ENCODE measurements at places on chromosomes 13 and 19. TPM values are rescaled to one million over a fixed set of nuclear protein-coding genes. Genes with fewer than 3 reads are reported as not detected.

DNA sequence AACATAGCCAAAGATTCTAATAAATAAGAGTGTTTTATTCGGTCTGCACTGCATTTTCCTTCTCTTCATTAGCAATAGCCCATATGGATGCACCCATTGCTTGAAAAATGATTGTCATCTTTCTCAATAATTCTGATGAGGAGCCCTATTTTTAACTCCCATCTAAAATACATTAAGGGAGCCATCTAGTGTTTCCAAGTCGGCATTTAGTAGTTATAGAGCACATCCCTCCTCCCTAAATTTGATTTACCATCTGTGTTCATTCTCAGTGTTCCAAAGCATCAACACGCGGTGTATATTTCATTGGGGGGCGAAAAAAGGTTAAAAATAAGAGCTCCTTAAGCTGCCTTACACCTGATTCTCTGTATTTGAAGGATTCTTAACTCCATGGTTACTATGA lies 119.2 kb upstream of the IPO5 start:
- no peak for DNase-seq

DNA sequence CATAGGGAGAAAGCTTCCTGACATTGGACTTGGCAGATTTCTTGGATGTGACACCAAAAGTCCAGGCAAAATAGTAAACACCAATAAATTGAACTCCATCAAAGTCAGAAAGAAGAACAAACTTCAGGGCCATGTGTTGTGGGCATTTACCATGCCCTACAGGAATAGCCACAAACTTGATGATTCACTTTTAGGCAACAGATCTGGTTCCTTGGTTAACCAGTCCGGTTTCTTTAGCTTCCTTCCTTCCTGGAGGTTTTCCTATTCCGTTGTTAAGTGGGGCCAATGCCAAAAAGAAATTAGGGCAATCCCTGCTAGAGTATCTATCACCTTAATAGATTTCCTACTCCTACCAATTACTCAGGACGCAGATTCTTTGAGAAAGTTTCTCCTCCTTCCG lies 25.2 kb downstream of the IGFL1 start:
- DNase-seq: no peak

Gene SYDE1
- polyA plus RNA-seq: 17.0 TPM

DNA sequence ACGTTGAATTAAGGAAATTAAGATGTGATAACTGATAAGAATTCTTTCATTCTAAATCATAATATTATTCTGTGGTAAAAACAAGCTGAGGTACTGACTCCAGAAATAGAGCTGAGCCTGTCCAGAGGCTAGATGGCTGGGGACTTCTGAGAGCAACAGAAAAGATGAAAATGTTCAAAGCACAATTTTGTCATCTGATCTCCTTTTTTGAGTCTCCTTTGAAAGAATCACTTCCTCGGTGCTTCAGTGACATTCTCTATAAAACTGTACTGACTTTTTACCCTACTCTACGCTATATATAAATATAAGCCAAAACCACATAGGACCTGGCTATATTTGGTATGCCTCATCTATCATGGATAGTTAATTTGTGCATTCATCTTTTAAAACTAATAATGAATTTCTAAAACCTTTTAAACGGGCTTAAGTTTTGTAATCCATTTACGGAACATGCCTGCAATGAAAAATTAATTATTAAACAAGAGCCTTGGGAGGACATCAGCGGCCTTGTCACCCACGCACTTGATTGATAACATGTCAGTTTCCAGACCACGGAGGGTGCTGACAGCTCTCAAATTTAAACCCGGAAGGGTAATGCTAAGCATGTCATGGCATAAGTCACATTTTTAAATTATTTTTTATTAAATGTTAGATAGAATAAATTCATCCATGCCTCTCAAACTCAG lies 235.5 kb downstream of the PCDH9 start:
- no peak for DNase-seq

DNA sequence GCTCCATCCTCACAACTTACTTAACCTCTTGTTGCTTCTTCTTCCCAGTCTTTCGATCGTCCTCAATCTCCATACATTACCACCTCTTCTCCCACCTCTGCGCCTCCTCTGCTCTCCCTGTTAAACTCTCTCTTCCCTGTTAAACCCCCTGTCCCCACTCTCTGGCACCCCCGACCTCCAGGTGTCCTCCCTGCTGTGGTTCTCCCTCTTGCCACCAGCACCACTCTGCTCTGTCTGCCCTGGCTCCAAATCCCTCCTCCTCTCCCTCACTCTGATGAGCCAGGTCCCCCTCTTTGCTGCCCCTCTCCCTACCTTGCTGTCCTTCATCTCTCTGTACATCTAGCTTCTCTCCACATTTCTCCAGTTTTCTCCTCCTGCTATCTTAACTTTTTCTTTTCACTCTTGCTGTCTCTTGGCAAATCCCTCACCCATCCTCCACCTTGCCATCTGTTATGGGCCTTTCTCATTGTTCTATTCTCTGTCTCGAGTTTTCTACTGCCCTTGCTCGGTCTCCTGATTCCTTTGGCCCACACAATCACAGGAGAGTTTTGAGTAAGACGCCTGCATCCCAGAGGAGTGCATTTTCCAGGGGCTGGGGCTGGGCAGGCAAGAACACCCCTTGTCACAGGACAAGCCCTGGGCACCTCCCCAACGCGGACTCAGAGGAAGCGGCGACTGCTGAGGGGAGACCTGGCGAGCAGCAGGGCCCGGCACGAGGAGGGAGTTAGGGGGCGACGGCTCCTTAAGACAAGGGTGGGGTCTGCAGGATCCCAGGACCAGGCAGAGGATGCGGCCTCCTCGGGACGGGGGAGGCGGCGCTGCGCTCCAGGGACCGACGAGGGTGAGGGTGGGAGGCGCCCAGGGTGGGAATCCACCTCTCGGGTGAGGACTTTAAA lies 21.4 kb upstream of the ERVV-1 start:
- peak; percentile 11 for DNase-seq

DNA sequence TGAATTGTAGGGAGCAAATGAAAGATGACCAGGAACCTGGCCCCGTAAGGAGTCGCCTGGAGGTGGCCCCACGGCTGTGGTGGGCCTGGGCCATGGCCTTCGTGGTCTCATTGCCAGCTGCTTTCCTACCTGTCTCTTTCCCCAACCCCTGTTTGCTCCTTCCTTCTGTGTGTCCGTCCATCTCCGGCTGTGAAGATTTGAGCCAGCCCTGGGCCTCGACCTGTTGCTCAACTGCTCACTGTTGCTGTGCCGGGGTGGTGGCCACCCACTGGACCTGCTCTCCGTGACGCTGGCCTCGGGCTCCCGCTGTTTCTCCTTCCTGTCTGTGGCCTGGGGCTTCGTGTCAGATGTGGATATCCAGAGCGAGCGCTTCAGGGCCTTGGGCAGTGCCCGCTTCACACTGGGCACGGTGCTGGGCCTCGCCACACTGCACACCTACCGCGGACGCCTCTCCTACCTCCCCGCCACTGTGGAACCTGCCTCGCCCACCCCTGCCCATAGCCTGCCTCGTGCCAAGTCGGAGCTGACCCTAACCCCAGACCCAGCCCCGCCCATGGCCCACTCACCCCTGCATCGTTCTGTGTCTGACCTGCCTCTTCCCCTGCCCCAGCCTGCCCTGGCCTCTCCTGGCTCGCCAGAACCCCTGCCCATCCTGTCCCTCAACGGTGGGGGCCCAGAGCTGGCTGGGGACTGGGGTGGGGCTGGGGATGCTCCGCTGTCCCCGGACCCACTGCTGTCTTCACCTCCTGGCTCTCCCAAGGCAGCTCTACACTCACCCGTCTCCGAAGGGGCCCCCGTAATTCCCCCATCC lies 8.5 kb downstream of the DBP start:
- DNase-seq: no peak

DNA sequence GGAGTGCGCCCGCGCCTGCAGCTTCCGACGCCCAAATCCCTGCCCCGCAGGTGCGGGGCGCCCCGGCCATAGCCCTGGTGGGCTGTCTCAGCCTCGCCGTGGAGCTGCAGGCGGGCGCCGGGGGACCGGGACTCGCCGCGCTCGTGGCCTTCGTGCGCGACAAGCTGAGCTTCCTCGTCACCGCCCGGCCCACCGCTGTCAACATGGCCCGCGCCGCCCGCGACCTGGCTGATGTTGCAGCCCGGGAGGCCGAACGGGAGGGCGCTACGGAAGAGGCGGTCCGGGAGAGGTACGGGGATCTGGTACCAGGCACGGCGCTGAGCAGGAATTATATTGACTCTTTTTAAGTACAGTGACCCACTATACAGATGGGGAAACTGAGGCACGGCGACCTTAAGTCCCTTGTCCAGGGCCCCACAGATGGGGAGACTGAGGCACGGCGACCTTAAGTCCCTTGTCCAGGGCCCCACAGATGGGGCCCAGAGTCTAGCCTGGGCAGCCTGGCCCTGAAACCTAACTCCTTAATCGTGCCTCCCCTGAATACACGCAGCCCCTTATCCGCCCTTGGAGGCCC lies 586 bp downstream of the MRI1 start:
- DNase-seq: no peak

Gene KLHL1
- polyA plus RNA-seq: not detected

GRCh38 chr13:81139987-81140386 lies 799.1 kb upstream of the SPRY2 start:
- no peak for DNase-seq

Gene NLRP4
- polyA plus RNA-seq: not detected

GRCh38 chr13:26222520-26223046 lies 469 bp upstream of the RNF6 start:
- DNase-seq: no peak

GRCh38 chr19:56748378-56748777 lies 76.8 kb upstream of the ZNF835 start:
- peak; percentile 61 for DNase-seq

Gene MBD3L2
- not detected for polyA plus RNA-seq

Gene NOTCH3
- 204 TPM for polyA plus RNA-seq

DNA sequence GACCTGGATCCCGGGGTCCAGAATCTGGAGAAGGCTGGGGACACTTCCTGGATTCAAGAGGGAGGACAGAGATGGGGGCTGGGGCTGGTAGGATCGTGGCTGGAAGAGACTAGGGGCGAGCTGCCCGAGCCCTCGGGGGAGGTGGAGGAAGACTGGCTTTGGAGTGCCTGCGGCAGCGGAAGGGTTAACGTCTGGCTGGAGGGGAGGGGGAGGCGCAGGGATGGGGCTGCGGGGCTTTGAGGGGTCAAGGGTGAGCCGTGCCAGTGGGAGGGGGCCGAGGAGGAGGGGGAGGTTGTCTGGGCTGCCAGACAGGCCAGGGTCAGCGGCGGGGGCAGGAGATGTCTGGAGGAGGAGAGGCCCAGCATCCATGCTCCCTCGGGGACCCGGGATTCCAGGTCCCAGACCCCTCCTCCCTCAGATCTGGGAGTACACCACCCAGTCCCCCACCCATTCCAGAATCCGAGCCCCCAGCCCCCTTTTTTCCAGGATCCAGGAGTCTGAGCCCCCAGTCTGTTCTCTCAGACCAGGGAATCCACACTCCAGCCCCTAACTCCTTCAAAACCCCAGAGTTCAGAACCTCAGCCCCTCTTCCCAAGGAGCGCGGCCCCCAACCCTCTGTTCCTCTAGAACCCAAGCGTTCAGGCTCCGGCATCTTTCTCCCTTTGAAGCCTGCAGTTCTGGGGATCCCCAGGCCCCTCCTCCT lies 3.2 kb upstream of the SPACA6 start:
- DNase-seq: peak; percentile 62

- peak; percentile 24 for DNase-seq
These were observed 30.1 kb downstream of the ZAR1L start for GRCh38 chr13:32284927-32285632.

Gene SLC7A9
- 0.61 TPM for polyA plus RNA-seq

GRCh38 chr13:114241918-114242317 lies 7.2 kb downstream of the CDC16 start:
- no peak for DNase-seq

DNA sequence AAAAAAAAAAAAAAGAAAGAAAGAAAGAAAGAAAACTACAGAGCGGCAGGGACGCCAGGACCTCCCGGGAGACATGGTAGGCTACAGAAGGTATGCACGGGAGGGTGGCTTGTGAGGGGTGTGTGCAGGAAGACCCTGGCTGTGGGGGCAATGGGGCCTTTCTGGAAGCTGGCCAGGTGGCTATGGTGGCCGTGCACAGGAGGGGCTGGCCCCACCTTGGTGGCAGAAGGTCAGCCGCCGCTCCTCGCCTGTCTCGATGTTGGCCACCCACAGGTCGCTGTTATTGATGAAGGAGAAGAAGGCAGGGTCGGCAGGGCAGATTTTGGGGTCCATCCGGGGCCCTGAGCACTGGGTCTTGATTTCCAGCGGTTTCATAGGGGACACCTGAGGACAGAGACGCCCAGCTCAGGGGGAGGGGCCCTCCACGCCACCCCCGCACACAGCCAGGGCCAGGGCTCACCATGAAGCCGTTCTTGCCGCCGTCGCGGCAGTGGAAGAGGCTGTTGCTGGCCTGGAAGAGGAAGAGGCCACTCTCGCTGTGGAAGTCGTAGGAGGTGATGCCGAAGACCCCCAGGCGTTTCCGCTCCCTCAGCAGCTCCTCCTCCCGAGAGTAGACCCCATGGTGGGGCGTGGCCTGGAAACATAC lies 19.8 kb downstream of the DPP9 start:
- no peak for DNase-seq

- no peak for DNase-seq
These were observed 204.5 kb downstream of the POU4F1 start for GRCh38 chr13:78398743-78399410.

GRCh38 chr19:1455002-1455335 lies 5.0 kb downstream of the APC2 start:
- no peak for DNase-seq

- peak; percentile 100 for DNase-seq
These were observed at the start of the genes PSENEN and U2AF1L4 for GRCh38 chr19:35745328-35746086. Gene PSENEN, plus strand, starts transcription at chr19:35745651. Its CDS starts 280 bp downstream, at chr19:35745931. Gene U2AF1L4, minus strand, starts transcription at chr19:35745418. Its CDS starts 27 bp downstream, at chr19:35745391.

DNA sequence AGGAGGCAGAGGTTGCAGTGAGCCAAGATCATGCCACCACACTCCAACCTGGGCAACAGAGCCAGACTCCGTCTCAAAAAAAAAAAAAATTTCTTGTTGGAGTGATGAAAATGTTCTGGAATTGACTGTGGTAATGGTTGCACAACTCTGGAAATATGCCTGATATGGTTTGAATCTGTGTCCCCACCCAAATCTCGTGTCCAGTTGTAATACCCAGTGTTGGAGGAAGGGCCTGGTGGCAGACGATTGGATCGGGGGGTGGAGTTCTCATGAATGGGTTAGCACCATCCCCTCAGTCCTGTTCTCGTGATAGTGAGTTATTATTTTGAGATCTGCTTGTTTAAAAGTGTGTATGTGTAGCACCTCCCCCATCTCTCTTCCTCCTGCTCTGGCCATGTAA lies 41.1 kb upstream of the MAP3K10 start:
- no peak for DNase-seq

DNA sequence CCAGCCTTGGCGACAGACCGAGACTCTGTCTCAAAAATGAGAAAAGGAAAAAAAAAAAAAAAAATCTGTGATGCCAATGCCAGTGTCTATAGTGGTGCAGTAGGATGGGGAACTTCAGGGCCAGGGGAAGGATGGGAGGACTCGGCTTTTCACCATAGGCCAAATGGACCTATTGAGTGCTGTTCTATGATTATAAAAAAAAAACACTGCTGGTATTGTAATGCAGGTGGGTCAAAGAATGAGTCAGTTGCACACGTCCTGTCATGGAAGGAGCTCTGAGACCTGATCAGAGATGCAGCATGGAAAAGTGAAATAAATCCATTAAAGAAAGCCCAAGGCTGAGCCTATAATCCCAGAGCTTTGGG lies 7.0 kb downstream of the DNAJB1 start:
- no peak for DNase-seq

Gene ERICH4
- not detected for polyA plus RNA-seq

Gene PLVAP
- 68.7 TPM for polyA plus RNA-seq
